ENCODE measurements at places on chromosomes 6 and 20.

GRCh38 chr20:24208652-24209051, 220.1 kb upstream of the GGTLC1 start:
- DNase-seq, result no peak

DNA sequence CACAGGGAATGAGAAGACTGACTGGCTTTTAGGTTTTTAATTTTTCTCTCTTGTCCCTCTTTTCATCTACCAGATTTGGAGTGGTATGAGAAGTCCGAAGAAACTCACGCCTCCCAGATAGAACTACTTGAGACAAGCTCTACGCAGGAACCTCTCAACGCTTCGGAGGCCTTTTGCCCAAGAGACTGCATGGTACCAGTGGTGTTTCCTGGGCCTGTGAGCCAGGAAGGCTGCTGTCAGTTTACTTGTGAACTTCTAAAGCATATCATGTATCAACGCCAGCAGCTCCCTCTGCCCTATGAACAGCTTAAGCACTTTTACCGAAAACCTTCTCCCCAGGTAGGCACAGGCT, 644 bp downstream of the MAD2L1BP start:
- DNase-seq, result peak; percentile 25

GRCh38 chr6:21918041-21918440, 324.5 kb downstream of the SOX4 start:
- DNase-seq, result no peak

DNA sequence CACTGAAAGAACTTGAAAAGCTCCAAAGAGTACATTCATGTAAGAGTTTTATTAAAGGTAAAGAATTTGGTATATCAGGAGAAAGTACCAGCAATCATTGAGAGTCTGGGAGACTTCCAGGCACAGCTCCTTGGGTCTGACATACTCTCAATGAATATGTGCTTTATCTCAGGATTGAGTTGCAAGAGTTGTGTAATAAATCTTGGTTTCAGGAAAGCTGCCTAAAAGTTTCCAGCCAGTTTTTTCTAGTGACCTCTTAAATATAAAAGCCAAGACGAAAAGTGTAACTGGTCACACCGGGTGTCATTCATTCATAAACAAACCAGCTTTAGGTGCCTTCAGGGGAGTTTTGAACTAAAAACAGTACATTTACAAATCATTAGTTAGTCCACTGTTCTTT, 21.6 kb upstream of the GJA1 start:
- DNase-seq, result no peak

DNA sequence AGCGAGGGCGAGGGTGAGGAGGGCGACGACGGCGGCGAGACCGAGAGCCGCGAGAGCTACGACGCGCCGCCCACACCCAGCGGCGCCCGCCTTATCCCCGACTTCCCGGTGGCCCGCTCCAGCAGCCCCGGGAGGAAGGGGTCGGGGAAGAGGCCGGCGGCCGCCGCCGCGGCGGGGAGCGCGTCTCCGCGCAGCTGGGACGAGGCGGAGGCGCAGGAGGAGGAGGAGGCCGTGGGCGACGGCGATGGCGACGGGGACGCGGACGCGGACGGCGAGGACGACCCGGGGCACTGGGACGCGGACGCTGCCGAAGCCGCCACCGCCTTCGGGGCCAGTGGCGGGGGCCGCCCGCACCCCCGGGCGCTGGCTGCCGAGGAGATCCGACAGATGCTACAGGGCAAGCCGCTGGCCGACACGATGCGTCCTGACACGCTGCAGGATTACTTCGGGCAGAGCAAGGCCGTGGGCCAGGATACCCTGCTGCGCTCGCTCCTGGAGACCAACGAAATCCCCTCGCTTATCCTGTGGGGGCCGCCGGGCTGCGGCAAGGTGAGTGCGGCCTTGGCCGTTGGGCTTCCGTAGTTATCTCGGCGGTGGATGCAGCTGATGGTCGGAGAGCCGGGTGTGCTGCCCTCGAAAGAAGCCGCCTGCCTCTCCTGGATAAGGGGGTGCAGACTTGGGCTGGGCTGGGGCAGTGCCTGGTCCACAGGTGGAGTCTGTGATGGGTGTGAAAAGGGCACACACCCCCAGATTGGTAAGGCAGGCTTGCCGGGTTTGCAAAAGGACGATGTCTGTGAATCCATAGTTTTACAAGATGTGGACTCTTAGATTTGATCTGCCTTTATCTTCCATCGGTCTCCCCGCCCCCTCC, 938 bp downstream of the WRNIP1 start:
- no peak for DNase-seq

GRCh38 chr6:158572653-158573541, 13.0 kb downstream of the TMEM181 start:
- no peak for DNase-seq

- DNase-seq, result no peak
These were observed 45.5 kb upstream of the RNF8 start for GRCh38 chr6:37308069-37308815.

DNA sequence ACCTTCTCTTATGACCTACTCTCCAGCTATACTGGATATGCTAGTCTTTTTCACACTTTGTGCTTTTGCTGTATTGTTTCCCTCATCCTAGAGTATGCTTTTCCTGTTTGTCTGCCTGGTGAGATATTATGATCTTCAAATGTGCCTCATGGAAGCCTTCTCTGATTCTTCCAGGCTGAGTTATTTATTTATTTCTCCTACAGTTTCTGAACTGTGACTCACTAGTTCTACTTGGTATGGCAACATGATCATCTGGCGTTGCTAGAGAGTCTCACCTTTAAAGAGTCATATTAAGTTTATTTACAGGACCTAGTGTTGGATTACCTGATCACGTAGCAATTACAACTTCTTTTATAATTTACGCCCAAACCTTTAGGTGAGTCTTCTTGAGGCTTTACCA, 81.2 kb upstream of the HDAC2 start:
- DNase-seq, result no peak

DNA sequence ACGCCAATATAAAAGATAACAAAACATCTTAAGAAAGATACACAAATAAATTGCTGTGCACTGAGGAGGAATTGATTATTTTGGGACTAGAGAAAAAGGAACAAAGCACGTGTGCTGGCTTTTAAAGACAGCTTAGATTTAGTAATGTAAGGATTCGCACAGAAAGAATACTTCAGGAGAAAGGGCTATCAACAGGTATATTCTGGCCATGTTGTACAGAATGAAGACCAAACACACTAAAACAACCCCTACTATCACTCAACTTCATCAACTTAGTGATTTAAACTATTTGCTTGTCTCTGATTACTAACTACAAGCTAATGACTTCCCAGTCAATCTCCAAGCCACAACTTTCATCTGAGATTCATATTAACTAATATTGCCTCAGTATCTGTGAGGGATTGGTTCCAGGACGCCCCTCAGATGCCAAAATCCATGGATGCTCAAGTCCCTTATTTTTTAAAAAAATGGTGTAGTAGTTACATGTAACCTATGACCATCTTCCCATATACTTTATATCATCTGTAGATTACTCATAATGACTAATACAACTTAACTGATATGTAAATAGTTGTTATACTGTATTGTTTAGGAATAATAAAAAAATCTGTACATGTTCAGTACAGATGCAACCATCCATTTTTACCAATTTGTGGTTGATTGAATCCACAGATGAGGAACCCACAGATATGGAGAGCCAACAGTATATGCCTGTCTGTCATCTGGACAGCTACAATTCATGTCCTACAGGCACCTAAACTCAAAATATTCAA, 4.5 kb downstream of the DEK start:
- no peak for DNase-seq

GRCh38 chr6:108781419-108782100, 66.7 kb upstream of the ARMC2 start:
- peak; percentile 22 for DNase-seq

DNA sequence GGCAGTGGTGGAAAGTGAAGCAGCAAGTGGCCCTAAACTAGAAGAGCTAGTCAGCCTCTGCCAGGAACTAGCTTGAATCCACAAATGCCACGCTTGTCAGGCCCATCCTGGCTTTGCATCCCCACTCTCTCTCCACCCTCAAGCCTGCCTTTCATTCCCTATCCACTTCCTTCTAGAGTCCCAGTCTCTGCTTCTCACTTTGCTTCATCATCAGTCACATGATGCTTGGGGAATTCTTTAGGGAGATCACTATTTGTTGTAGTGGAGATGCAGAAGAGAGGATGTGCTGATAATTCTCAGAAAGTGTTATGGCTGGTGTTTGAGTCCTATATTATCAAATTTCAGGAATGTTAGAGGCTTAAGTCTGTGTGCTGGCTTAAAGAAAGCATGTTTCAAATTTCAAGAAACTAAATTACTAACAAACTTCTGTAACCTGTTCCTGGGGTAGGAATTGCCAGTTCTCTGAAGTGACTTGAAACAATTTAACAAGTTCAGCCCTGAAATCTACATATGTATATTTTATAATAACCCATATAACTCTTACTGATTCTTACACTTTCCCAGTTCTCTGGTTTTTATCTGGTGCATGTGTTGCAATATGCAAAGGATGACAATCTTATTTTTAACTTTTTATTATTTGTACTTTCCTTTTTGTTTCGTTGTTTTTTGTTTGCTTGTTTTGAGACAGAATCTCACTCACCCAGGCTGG, 7.5 kb downstream of the TRIM39 start:
- no peak for DNase-seq

- DNase-seq, result no peak
These were observed 89.7 kb downstream of the INSM1 start for GRCh38 chr20:20457392-20458126.

- DNase-seq, result no peak
These were observed 556.6 kb upstream of the CDH4 start for GRCh38 chr20:60695226-60696000.

DNA sequence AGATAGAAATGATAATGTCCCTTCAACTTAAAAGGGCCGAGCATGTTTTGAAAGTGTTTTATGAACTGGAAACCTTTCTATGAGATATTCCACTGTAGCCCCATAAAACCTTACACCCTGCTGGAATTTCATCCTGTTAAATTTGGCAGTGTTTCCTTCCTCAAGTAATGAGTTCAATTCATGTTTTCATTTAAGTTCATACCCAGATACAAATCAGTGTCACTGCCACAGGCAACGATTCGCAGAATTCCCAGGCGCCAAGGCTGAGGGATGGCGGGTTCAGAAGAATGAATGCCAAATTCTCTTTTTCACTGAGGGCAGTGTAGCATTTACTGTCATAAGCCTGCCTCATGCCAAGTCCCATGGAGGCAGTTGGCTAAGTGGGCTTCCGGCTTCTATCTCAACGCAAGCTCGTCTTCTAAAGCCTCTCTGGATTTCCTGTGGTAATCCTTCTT, 511.8 kb upstream of the ID4 start:
- DNase-seq, result peak; percentile 36

DNA sequence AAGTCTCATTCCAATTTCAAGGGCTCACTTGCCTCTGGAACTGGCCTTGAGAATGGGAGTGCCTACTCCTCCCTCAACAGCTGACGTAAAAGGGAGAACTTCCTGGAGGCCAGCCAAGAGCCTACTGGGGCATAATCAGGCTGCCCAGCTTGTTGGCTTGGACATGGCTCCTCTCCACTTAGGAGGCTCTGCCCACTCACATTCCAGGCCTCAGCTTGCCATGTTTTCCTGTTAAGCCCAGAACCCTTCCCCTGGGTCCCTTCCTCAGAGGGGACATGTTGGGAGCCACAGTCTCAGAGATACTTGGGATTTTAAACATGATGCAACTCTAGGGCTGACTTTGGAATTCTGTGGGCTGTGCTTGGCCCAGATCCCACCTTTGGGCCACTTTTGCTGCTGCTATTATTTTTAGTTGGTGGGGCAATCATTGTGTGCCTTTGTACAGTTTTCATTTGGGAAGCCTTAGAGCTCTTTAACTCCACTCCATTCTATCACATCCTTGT, 31.5 kb upstream of the ADTRP start:
- peak; percentile 21 for DNase-seq

DNA sequence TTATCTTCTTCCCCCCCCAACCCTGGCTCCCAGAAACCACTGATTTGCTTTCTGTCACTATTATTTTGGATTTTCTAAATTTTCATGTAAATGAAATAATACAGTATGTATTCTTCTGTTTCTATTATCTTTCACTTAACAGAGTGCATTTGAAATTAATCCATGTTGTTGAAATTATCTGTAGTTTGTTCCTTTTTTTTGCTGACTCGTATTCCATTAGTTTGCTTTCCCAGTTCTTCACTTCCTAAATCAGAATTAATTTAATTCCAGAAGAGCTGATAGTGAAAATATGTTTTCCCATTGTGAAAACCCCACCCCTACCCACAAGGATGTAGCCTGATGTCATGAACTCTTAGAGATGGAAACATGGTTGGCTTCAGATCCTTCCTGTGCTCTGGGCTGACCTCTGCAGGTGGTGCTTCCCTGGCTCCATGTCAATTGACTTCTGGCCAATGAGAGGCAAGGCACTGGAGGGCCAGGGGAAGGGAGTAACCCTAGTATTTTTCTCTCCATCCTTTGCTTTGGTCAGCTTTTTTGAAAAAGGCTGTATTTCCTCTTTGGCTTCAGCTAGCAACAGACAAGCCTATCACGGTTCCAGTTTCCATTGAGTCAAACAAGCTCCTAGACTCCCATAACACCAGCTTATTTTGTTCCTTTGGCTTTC, 244.4 kb upstream of the HSF2 start:
- no peak for DNase-seq

DNA sequence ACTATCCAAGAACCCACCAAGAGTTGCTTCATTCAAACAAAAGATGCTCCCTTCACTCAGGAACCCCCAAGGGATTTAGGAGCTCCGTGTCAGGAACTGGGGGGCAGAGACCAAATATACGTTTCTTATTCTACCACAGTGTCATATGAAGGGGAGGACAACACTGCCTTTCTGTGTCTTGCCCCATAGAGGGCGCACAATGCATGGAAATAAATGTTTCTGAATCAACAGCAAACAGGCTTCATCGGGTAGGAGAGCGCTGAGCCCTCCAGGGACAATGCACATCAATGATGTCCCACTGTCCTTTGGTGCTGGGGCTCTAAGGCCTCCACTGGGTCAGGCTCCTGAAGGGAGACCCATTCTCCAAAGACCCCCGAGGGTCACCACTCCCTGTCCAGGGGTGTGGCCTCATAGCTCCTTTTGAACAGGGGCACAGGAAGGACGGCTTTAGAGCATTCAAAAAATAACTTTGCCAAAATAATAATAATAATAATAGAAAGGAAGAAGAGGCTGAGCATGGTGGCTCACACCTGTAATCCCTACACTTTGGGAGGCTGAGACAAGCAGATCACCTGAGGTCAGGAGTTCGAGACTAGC, 31.1 kb downstream of the PLG start:
- DNase-seq, result peak; percentile 36

DNA sequence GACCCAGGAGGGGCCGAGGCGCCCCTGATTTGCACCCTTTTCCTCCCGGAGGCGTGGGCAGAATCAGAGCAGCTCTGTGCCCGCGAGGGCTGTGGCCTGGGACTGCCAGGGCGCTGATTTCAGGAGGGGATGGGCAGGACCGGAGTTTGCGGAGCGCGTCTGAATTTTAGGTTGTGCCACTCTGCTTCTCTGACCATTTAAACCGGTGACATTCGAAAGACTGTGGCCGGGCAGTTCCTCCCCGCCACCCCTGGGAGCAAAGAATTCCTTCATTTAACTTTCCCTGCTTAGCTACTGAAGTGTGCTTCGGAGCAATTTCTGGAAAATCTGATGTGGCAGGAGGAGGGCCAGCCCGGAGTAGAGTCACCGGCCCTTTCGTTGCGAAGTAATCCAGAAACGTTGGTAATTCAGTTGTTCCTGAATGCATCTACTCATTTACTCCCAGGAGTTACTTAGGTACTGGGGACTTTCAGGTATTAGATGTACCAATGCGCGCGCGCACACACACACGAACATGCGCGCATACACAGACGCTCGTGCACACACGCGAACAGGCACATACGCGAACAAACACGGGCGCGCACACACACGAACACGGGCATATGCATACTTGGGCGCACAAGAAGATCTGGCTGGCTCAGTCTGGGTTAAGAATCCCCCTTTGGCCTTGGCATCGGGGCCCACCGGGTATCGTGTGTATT, 568 bp downstream of the CCDC170 start:
- DNase-seq, result peak; percentile 35

Measured in cerebellar cortex (tissue), 1 donor.